ENCODE measurements at places on chromosomes 11 and 22. TPM values are rescaled to one million over a fixed set of nuclear protein-coding genes. Genes with fewer than 3 reads are reported as not detected.
A peak's percentile ranks its signal among the peaks of the same experiment; 100 is the strongest.

The OR8H2 gene
- not detected for polyA plus RNA-seq

The ART1 gene
- polyA plus RNA-seq = not detected

GRCh38 chr11:30387891-30388861 is 65.3 kb downstream of the ARL14EP start:
- no peak for DNase-seq

GRCh38 chr11:126598344-126599216 is 243.1 kb downstream of the ST3GAL4 start:
- no peak for DNase-seq

- no peak for DNase-seq
Measured at GRCh38 chr11:108887436-108888238, 222.8 kb downstream of the DDX10 start.

DNA sequence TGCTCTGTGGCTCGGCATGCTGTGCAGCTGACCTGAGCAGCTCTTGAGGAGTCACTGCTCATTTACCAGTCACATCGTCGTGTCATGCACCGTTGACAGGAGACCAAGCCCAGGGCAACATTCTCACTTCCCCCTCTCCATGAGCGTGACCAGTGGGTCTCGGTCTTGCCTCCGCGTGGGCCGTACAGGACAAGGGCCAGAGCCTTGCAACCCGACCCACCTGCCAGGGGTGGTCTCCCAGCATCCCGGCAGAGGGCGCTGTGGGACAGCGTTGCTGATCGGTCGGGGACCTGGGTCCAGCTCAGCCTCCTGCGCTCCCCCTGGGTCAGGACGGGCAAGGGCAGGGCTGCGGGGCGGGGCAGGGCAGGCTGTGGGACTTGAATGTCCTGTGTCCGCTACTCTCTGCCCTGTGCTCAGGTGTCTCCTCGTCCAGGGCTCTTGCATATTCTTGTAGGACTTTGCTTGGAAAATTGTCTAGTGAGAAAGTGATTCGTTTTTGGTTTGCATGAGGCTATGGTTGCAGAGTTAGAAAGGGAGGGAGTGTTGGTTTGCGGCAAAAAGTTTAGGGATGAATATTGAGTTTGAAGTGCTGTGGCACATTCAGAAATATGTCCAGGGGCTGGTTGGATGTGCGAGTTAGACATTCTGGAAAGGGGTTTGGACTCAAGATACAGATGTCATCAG is 16.2 kb downstream of the EIF4G2 start:
- DNase-seq = peak; percentile 99

- no peak for DNase-seq
Measured at GRCh38 chr11:117501237-117501898, 173.7 kb downstream of the CEP164 start.

GRCh38 chr22:35403356-35403755 is 3.4 kb downstream of the MCM5 start:
- DNase-seq = no peak

- no peak for DNase-seq
Measured at GRCh38 chr11:22208151-22208858, 15.4 kb downstream of the ANO5 start.

DNA sequence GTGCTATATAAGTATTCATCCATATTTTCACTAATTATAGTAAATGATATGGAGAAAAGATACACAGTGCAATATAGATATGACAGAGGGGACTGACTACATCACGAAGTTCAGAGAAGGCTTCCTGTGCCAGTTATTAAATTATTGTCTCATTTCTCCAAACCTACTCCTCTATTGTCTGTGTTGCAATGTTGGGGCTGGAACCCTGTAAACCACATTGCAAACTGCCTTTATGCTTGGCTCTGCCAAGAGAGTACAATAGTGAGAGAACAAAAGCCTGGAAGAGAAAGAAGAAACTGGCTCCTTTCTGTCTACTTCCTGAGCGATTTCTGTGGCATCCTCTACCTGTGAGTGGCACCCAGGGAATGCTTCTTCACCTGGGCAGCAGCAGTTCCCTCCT is 46.4 kb downstream of the ME3 start:
- DNase-seq = no peak

Measured in left lung (tissue), 14 donors.